KBM-7 (cell line): ENCODE measurements at places on chromosomes 11 and 22.
A peak's percentile ranks its signal among the peaks of the same experiment; 100 is the strongest.

GRCh38 chr11:35909511-35910265 lies 34.2 kb upstream of the LDLRAD3 start:
- DNase-seq = no peak

GRCh38 chr22:24683691-24684090 lies 80.7 kb downstream of the GGT1 start:
- no peak for DNase-seq

- DNase-seq = no peak
Observed at GRCh38 chr22:22949953-22950352, 62.3 kb downstream of the IGLL5 start.

DNA sequence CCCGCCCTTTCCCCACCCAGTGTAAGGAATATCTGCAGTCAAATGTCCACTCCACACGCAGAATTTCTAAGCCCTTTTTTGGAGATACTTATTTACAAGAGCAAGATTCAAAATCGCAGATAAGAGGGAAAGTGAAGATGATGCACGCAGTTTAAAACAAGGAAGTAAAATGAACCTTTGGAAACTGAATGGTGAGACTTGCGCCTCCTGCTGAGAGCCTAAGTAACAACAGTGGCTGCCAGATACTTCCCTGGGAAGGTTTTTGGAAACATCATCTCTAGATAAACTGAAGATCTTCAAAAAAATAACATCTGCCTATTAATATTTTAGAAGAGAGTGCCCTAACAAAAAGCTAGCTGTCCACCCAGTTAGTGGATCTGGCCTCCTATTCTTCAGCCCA lies 963.1 kb upstream of the FAT3 start:
- DNase-seq = peak; percentile 1

DNA sequence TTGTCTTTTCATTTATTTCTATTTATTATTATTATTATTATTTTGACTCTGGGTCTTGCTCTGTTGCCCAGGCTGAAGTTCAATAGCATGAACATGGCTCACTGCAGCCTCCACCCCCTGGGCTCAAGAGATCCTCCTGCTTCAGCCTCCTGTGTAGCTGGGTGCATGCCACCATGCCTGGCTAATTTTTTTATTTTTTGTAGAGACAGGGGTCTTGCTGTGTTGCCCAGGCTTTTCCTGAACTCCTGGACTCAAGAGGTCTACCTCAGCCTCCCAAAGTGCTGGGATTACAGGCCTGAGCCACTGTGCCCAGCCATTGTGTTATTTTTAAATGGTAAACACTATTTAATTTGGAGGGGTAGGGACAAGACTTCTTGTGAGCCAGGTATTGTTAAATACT lies 23.3 kb upstream of the RRM1 start:
- DNase-seq = no peak

DNA sequence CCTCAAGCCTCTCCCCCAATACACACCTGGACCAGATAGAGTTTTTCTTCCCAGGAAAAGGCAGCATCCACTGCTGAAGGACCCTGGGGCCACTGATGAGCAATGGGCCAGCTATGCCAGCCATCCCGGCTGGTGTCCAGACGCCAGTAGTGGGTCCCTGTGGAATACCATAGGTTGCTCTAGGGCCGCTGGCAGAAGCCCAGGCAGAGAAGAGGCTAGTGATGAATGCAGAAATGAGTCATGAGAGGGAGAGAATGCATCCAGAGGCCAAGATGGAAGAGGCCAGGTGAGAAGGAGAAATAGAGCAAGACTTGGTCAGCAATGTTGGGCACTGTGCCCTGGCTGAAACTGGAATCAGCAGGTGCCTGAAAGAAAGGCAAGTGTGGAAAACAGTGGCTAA lies 8.9 kb downstream of the HPX start:
- DNase-seq = no peak

- no peak for DNase-seq
Observed at GRCh38 chr11:95877291-95877690, 46.6 kb downstream of the MTMR2 start.

DNA sequence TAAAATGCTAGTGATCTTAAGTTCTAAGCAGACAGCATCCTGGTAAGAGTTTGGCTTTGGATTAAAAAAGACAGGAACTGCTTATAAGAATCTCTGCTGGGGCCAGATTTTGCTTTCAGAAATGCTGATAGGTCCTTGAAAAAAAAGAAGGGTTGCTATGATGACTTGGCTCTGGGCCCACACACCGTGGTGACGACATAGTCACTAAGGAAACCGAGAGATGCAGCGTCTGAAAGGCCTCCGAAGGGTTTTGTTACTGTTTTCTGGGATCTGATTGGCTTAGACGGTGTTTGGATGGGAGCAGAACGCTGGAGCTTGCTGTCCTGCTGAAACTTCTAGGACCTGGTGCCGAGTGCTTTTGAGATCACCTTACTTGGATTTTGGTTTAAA lies 8.4 kb downstream of the FAM118A start:
- DNase-seq = peak; percentile 33

- DNase-seq = no peak
Observed at GRCh38 chr11:100769165-100769564, 82.1 kb downstream of the ARHGAP42 start.

- no peak for DNase-seq
Observed at GRCh38 chr22:31223786-31224191, 11.7 kb downstream of the LIMK2 start.

DNA sequence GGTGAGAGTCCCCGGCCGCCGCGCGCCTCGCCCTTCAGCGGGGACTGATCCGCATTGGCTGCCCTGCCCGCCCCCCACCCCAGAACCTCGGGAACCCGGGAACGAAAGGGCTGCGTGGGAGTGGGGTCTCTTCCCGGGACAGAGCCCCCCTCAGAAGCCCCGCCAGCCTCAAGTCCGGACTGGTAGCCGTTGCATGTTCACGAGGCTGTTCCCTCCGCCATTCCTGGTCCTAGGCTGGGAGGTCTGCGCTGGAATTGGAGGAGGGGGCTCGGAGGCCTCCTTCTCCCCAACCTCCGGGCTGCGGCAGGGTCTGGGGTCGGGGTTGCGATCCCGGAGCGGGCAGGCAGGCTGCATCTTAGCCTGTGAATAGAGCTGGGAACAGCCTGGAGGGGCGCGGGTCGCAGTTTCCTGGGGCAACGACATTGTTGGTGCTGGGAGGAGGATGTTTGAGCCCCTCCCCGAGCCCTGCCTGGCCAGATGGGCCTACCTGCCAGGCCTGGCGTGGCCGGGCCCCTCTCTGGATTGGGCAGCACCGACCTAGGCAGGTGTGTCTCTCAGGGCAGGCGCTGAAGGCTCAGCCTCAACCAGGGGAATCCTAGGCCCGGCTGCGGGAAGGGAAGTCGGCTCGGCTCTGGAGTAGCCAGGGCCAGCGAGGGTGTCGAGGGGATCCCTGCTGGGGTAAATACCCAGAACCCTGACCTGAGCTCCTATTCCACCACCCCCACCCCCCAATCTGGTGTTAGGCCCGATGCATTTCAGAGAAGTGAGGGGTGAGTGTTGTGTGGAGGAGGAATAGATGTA lies 670 bp downstream of the MAPK8IP1 start:
- DNase-seq = no peak

DNA sequence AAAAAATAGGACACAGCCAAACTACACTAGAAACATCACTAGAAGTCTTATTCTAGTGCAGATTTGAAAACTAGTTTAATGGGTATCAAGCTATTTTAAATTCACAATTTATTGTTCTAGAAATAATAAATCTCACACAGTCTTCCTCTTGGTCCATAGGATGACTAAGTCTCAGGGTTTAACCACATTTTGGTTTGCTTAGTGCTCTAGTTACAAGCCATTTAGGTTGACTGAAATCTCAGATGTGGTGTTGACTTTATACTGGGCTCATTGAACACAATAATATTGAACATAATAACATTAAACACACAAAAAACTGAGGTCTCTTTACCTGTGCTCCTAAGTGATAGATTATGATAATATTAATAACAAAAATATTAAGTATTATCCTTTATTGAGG lies 760.3 kb upstream of the CCDC179 start:
- no peak for DNase-seq

- no peak for DNase-seq
Observed at GRCh38 chr11:110710628-110711381, 1.4 kb downstream of the ARHGAP20 start.

- DNase-seq = no peak
Observed at GRCh38 chr22:49627217-49628181, 200.2 kb downstream of the BRD1 start.

- DNase-seq = no peak
Observed at GRCh38 chr11:76791861-76792260, 8.7 kb downstream of the TSKU start.
